ENCODE measurements at places on chromosomes 2 and 18.

- no peak for DNase-seq
These were observed 19.5 kb downstream of the CXCR4 start for GRCh38 chr2:136098441-136098840.

DNA sequence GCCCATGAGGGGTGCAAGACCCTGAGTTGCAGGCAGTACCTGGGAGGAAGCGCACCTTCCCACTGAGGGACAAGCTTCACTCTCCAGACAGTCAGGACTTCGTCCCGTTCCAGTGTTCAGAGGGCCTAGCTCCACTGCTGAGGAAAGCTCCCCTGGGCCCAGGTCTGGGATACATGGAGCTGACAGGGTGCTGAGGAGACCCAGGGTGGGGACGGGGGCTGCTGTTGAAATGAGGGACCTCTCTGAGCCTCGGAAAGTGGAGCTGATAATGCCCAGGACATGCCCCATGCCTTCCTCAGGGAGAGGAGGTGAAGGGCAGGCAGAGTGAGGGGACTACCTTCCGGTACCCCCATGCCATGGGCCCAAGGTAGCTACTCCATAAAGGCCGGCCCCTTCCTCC is 169.2 kb upstream of the MYCN start:
- DNase-seq = no peak

DNA sequence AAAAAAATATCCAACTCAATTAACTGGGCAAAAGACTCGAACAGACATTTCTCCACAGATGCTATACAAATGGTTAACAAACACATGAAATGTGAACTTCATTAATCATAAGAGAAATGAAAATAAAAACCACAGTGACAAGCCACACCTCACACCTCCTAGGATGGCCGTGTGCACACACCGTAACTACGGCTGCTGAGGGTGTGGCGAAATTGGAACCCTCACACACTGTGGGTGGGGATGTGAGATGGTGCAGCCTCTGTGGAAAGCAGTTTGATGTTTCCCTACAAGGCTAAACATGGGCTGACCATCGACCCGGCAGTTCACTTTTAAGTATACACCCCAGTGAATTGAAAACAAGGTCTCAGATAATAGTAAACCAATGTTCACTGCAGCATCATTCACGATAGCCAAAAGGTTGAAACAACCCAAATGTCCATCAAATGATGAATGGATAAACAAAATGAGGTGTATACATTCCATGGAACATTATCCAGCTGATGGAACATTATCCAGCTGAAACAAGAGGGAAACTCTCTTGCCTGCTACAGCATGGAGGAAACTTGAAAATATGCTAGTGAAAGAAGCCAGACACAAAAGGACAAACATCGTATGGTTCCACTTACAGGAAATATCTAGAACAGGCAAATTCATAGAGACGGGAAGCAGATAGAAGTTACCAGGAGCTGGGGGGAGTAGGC is 32.2 kb downstream of the ZAP70 start:
- DNase-seq = no peak

DNA sequence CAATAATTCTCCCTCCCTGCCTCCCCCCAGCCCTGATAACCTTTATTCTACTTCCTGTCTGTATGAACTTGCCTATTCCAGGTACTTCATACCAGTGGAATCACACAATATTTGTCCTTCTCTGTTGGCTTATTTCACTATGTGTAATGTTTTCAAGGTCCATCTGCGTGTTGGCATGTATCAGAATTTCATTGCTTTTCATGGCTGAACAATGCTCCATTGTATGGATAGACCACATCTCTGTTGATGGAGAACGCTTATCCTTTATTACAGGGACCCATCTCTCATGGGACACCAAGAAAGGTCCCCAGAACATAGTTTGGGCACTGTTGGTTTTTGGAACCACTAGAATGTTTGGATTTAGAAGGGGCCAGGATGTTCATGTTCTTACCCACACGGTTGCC is 40.2 kb downstream of the ATOH8 start:
- no peak for DNase-seq

DNA sequence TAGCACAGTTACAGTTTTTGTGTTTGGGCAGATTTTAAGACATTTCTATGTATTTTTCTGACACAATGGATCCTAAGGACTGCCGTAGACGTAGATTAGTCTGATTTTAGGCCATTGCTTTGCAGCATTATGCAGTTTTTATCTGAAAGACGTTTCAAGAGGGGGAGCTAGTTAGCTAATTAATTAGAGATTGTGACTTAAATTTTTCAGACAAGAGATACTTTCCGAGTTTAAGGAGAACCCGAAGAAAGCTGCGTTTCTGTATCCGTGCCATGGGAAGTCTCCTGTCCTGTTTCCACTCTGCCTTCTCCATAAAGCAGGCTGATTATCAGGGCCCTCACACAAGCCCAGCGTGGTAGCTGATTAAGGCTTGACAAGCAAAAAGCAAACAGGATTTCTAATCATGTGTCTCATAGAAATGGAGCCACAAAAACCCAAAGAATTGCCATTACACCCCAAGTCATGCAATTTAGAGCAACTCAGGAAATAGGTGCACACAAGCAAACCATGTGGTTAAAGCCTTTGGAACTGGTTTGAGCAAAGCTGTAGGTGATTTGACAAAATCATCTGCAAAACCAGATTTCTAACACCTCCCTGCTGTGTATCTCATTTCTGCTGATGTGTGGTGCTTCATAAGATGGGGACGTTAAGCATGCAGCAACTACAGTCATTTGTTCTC is 808.1 kb downstream of the RNF144A start:
- DNase-seq = no peak

DNA sequence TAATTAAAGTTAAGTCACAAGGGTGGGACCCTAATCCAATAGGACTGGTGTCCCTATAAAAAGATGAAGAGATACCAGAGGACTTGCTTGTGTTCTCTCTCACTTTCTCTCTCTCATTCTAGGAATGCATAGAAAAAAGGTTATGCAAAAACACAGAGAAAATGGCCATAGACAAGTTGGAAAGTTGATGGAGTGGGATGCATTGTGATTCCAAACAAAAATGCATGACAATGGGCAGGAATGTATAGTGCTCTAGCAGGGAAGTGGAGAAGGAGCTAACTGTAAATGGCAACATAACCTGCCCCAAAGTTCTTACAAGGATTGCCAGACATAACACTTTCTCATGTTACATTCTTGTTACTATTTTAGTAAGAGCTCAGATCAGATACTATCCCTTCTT is 301.6 kb upstream of the LRATD1 start:
- no peak for DNase-seq

DNA sequence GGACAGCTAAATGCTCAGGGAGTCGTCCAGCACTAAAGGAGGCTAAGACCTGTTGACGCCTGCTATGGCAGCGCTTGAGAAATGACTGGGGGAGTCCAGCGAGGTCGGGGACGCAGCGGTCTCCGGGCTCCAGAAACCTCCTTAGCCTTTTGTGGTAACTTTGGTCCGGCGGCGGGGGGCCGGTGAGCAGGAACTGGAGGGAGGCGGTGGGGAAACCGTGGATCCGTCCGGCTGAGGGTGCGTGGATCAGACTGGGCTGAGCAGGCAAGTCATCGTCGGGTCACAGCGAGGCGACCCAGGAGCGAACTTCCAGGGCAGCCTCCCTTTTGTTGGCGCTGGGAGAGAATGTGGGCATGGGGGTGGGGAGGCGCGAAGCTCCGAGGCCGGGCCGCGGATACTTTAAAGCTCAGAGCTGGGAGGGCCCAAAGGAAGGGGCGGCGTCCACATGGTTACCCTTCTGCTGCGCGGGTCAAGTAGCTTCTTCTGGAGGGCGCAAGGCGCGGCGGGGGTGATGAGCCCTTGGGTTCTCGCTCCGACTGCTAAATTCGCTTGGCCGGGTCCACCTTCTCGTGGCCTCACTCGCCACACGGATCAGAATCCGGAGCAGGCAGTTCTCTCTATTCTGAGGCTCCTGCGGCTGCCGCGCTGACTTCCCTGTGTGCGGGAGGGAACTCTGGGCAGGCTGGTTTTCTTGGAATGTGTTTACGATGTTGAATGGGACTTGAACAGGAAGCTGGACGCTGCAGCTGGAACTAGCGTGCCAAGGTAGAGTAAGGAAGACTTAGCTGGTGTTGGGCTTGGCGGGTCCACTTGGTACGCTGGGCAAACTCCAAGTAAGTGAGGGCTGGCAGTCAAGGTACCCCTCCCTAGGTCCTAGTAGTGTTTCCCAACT is 920 bp downstream of the GULP1 start:
- DNase-seq = no peak

GRCh38 chr2:207223051-207223450 is 57.3 kb upstream of the KLF7 start:
- DNase-seq = no peak

DNA sequence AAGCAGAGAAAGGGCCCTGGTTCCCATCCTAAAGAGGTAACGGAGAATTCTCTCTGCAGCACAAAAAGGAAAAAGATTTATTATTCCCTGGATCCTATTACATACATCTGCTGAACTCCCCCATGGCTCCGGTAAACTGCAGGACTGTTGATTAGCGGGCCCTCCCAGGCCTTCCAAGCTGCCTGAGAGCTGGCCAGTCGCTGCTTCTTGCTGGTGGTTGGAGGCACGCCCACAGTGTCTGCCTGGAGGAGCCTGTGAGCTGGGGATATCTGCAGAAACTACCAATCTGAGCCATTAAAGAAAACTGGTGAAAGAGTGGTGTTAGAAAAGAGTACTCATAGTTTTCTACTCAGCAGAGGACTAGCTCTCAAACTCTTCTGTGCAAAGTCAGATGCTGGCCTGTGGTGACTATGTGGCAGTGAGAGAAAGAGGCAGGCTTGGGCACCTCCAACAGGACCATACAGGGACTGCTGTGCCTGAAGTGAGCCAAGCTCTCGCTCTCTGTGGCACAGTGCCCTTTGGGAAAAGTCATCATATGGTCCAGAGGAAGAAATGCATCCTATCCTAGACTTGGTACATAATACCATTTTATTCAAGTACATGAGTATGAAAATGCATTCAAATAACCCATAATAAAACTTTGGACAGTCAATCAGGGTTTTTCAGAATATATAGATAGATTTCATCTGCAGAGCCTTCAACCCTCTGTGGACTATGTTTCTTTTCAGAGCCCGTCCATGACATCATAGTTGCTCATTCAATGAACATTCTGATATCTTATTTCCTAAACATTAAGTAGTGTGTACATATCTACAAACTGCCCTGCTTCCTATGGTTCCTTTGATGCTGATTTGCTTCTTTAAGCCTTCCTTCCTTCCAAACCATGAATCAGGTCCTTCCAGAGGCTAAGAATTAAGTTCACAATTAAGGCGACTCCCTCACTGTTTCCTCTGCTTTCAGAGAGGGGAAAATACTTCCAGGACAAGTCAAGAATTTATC is 242.0 kb upstream of the LYPD1 start:
- no peak for DNase-seq

GRCh38 chr2:95337829-95338228 is 40.7 kb downstream of the KCNIP3 start:
- no peak for DNase-seq

DNA sequence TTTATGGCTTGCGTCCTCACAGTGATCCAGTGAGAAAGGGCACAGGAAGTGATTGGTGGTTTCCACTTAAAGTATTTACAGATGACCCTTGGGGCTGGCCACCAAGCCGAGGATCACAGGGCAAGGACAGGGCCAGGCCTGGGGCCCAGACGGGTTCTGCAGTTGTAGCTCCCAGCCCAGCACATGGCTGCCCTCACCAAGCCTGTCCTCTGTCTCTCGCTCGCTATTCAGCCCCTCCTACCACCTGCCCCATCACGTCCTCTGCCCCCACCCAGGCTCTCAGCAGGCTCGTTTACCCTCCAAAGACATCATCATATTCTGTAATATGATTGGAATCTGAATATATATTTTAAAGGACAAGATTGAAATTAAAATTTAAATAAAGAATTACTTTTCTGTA is 246.0 kb downstream of the KLHL29 start:
- no peak for DNase-seq

DNA sequence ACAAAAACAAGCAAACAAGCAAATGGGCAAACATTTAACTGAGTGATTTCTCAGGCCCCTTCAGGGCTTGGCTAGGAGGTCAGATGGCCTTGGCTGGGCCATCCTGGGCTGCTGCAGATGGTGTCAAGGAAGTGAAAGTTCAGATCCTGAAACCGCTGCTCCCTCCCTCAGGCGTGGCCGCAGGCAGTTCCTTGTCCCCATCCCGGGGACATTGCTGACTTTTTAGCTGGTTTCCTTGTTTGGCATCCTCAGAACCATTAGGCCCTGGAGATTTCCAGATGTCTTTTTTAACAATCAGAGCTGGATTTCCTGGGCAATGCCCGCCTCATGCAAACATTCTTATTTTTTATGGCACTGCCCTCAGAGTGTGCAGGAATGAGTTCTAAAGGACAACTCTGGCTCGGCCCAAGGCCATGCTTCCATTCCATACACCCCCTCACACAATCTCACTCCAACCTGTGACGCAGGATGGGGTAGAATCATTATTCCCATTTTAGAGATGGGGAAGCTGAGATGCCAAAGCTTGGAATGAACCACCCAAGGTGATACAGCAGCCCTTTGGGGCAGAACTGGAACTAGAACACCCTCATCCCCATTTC is 86.1 kb upstream of the ZCCHC2 start:
- no peak for DNase-seq

- DNase-seq = no peak
These were observed 176.3 kb downstream of the ZFP36L2 start for GRCh38 chr2:43049836-43050801.

DNA sequence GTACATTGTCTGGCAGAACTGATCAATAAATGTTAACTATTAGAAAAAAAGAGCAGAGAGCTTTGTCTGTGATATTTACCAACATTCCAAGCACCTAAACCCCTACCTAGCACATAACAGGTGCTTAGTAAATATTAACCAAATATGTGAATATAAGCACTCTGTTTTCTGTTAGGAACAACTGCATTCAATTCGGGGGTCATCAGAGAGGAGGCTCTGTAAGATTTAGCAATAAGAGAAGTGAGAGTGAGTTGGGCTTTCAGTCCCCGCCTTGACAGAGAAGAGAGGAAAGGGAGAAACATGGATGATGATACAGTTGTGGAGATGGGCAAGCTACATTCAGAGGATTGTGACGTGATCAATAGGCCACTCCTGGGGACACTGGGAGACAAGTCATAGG is 47.7 kb downstream of the MYOM1 start:
- no peak for DNase-seq

GRCh38 chr2:150792780-150793300 is 305.4 kb upstream of the RND3 start:
- no peak for DNase-seq

- DNase-seq = no peak
These were observed 10.2 kb downstream of the ARID5A start for GRCh38 chr2:96546797-96547196.

- no peak for DNase-seq
These were observed 70.8 kb downstream of the TPGS2 start for GRCh38 chr18:36757991-36758390.

DNA sequence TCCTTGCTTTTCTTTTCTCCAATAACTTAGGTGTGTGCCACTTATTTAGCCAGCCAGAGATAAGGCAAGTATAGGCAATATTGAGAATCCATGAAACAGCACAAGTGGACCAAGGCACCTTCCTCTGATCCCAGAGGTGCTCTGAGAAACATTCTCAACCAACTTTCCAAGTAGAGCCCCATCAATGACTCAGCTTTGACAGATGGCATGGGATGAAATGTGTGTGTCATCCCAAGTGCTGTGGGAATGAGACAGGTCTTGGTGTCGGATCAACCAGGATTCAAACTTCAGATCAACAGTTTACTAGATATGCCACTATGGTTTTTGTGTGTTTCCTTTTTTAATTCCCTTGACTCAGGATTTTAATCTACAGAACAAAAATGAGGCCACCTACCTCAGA is 164.0 kb downstream of the GRB14 start:
- DNase-seq = no peak

GRCh38 chr2:83689402-83689801 is 769.7 kb downstream of the SUCLG1 start:
- no peak for DNase-seq

- DNase-seq = no peak
These were observed 7.3 kb upstream of the ATP5MC3 start for GRCh38 chr2:175188761-175189160.
